ENCODE measurements at places on chromosomes 1 and 21.

DNA sequence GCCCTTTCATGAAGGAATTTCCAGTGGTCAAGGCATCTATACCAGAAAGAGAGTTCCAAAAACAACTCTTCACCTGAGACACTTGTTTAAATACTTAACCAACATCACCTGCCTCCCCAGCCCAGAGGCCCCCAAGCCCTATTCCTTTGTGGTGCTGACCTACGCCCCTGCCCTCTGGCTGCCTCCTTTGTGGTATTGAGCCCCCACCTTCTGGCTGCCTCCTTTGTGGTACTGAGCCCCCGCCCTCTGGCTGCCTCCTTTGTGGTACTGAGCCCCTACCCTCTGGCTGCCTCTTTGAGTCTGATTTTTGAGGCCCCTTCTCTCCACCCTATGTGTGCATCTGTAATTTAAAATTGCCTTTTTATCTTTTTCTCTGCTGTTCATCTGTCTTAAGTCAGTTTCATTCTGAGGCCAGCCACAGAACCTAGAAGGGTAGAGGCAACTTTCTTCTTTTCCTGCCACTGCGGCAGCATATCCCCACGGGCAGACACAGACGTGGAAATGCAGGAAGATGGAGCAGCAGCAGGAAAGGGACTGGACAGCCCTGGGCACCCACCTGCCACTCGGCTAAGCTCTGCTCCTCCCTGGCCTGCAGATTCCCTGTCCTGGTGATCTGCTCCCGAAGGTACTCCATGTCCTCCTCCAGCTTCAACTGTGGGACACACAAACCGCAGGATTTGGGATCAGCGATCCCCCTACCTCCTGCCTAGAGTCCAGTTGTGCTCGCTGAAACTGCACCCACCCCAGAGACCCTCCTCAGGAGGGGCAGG, 3.2 kb downstream of the TRIM17 start:
- ATAC-seq: no peak

- ATAC-seq: no peak
Measured at GRCh38 chr1:218739426-218739825, 394.3 kb downstream of the TGFB2 start.

GRCh38 chr1:177209357-177209756, 38.6 kb downstream of the BRINP2 start:
- ATAC-seq: no peak

GRCh38 chr1:15700508-15700907, 16.4 kb downstream of the PLEKHM2 start:
- ATAC-seq: no peak

GRCh38 chr1:201941420-201942128, 4.8 kb downstream of the LMOD1 start:
- ATAC-seq: no peak

DNA sequence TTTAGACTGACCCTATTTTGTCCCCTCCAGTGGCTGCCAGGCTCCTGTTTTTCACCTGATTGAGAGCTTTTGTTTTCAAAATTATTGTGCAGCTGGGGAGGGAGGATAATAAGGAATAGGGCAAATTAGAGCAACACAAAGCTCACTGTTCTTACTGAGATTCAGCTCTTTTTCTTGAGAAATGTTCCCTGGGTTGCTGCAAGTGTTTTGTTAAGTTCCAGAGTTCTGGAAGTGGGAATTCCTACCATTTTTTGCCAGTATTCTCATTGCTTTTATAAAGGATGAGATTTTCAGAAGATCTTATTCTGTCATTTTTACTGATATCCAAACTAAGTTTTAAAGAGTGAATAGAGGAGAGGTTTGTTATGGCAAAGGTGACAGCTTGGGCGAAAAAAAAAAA, 417.7 kb downstream of the SIPA1L2 start:
- ATAC-seq: no peak

DNA sequence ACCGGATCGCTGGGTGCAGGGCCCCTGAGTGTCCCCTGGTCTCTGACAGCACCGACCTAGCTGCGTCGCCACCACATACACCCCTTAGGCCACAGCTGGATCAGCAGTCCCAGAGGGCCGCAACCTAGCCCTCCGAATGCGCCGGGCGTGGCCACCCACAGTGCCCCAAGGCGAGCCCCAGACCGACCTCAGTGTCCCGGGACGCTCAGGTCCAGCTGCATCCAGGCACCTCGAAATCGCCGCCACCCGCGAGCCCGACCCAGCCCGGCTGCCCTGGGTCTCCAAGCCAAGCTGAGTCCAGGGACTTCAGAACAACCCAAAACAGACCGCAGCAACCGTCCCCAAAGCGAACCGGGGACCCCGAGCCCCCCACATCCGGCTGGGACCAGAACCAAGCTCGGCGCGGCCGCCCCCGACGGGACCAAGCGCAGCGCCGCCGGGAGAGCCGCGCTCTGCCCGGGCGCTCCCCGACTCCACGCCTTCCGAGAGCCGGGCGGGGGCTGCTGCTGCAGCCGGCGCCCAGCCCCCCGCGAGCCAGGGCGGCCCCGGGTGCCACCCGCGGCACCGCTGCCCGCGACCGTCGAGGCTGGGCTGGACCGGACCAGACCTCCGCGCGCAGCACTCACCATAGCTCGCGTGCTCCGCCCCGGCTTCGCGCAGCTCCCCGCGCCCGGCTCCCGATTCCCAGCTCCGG, 54.6 kb upstream of the ECE1 start:
- peak; percentile 19 for ATAC-seq

DNA sequence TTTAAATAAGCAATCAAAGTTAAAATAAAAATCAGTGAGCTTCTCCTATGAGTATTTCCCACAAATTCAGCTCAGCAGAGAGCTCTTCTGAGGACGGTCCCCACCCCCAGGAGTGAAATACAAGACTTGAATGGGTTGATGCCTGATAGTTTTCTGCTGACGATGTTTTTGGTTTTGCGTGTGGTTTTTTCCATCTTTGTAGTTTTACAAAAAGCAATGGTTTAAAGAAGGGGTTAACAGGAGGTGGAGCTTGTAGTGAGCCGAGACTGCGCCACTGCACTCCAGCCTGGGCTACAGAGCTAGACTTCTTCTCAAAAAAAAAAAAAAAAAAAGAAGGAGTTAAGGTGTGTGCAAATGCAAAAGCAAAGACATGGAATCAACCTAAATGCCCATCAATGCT, 171.7 kb upstream of the COA6 start:
- no peak for ATAC-seq

Measured in activated CD4-positive, CD25-positive, alpha-beta regulatory T cell treated with anti-CD3 and anti-CD28 coated beads, Interleukin-2, amount 50 U/mL, for 24 hours (primary cell).